Thymus (tissue), 14 donors: ENCODE measurements at places on chromosomes 5 and 9.

- DNase-seq: no peak
These were observed 30.9 kb upstream of the SLC46A2 start for GRCh38 chr9:112921549-112921948.

DNA sequence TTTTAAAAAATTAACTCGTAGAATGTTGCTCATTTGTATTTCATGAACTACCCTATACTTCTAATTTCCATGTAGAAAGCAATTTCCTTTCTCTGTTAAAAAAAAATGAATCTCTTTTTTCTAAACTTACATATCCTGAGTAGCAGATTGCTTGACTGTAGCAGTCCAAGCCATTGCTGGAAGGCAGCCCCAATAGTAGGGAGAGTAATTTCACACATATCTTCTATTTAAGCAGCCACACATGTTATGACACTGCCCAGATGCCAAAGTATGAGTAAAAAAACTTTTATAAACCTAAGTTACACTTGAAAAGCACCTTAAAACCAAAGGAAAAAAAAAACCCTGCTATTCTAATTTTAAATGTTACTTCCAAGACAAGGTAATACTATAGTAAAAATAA, 69.6 kb downstream of the FBXL17 start:
- no peak for DNase-seq

DNA sequence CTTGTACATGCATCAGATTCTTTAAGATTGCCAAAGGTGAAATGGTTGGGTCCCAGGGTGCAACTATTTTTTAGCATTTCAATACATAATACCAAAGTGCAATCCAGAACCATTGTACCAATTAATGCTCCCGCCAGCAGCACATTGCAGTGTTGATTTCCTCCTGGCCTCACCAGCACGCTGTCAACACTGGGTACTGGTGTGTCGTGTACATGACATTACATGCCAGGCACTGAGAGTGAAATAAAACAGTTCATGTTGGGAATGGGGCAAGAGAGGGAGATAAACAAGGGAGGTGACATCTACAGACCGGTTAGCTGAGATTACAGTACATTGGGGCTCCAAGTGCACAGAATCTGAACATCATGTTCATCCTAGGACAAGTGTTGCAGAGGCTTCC, 37.8 kb downstream of the HMGCS1 start:
- no peak for DNase-seq

DNA sequence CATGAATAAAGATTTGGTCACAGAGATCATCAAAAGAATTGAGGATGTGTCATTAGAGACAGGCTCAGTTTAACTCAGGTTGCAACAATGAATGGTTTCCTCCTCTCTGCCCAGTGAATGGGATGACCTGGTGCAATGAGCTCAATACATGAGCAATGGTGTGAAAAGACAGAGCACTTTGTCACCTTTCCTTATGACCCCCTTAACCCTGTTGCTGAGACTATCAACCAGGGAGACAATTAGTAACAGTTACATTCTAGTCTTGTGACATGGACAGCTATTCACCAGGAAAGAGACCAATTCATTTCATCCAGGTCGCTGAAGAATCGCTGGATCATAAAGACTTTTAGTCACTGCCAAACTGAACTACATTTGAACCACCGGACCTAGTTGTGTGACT, 19.9 kb upstream of the CDH6 start:
- DNase-seq: no peak

DNA sequence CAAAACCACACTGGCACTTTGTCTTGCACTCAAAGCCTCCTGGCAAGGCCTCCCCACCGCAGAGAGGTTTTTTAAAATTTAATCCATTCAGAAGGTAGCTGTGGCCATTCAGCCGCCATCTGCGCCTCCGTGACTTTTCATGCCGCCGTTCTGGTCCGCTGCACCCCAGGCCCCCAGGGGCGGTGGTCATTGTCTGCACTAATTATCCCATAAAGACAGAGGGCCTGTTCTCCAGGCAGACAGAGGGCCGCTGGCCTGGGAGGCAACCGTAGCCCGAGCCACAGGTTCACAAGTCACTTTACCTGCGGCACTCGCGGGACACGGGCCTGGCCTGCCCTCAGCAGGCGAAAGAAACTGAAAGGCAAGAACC, 49.4 kb downstream of the EXD3 start:
- no peak for DNase-seq

GRCh38 chr9:38127271-38127839, 58.3 kb upstream of the SHB start:
- no peak for DNase-seq

DNA sequence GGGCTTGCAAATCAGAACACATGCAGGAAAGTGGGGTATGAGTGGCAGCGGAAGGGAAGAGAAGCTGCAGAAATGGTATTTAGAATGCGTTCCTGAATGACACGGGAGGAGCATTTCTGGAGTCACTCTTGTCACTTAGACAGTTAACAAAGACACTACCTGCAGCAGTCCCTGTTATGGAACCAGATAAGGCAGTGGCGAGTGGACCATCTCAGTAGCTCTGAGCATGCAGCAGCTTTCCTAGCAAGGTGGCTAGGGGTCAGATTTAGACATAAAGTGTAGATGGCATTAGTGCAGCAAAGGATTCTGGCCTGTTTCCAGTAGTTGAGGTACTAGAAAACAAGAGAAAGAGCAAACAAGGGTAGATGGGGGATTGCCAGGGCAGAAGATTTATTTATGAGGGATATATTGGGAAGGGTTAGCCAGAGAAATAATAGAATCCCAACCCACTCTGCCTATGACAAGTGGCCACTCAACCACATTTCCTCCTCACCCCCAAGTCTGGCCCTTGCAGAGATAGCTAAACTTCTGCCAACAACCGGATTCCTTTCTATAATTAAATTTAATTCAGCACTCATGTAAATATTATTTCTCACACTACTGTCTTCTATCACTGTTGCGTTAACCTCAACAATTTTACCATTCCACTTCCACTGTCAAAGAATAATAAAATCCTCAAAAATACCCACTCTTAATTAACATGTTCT, 201.6 kb downstream of the DCP2 start:
- no peak for DNase-seq

DNA sequence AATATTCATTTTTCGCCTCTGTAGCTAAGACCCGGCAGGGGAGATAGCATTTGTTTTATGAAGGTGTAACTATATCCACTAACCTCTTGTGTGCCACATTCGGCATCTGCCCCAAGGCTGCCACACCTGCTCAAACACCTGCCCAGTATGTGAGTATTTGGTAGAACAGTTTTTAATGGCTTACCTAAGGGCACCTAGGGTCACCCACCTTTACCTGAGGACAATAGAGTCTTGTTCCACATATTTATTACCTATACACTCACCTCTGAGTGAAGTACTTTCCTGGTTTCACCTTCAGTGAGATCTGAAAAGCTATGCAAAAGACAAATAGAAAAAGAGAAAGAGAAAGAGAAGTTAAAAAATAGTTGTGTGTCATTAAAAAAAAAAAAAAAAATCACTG, 68.0 kb upstream of the PIP5K1B start:
- DNase-seq: no peak

DNA sequence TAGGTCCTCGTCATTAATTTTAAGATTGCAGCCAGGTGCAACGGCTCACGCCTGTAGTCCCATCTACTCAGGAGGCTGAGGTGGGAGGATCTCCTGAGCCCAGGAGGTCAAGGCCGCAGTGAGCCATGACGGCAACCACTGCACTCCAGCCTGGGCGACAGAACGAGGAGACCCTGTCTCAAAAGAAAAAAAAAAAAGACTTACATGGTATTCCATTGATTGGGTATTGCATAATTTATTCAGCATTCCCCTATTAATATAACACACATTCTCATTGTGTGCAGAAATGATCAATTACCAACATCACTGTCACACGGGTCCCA, 62.9 kb downstream of the DUSP1 start:
- DNase-seq: no peak

DNA sequence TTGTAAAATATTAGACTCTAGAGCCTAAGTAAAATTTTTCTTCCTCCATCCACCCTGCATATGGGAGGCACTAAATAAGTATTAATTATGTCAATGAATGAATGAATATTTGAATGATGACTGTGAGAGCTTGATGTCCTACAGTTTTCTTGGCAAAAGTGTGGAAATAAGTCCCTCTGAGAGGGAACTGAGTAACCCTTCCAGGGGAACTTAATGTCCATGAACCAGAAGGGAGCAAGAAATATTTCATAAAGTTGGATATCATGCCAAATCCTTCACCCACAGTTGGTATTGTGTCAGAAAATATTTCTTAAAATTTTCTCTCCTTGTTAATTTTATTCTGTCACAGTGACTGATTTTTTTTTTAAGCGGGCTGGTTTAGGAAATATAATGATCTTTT, 36.6 kb downstream of the NNT start:
- DNase-seq: no peak

- DNase-seq: no peak
These were observed 2.1 kb upstream of the SMAD5 start for GRCh38 chr5:136130581-136130980.

- no peak for DNase-seq
These were observed at the start of gene RUSC2 for GRCh38 chr9:35489313-35490154. TSS of gene RUSC2 (plus strand) at chr9:35490111. CDS start at chr9:35546522, 56,411 bp downstream.

- no peak for DNase-seq
These were observed 8.3 kb downstream of the DIMT1 start for GRCh38 chr5:62395210-62395950.

GRCh38 chr9:130331573-130331972, 66.0 kb downstream of the HMCN2 start:
- DNase-seq: no peak

- DNase-seq: peak; percentile 75
These were observed 12.2 kb upstream of the OR13J1 start for GRCh38 chr9:35882263-35882848.

DNA sequence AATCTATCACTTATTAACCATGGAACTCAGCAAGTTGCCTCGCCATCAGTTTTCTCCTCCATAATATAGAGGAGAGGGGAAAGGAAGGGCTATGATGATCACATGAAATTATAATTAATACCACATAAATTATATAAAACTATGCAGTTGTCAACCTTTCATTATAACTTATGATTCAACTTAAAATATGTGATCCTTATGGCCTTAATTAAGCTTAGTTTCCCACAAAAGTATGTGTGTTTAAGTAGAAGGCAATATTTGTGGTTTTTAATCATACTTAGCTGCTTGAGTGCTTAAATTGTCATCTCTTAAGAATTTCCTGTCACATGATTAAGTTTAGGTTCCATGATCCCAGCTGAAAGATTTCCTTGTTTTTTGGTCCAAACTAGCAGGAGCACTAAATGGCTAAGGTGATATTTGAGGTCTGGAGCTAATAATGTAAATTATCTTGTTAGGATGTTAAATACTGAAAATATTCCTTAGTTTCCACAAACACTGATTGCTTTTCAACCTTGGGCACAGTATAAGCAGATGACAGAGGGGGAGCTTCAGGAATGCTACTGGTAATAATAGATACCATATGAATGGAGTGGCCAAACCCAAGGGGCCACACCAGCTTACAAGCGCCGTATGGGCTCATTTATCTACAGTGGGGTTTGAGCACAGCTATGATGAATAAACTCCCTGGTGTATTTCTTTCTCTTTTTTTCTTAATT, 26.4 kb upstream of the F2R start:
- no peak for DNase-seq

- no peak for DNase-seq
These were observed 443.8 kb downstream of the BNC2 start for GRCh38 chr9:16426716-16427115.

GRCh38 chr9:114482593-114482992, 22.7 kb downstream of the WHRN start:
- DNase-seq: no peak

GRCh38 chr9:13330396-13331004, 51.0 kb upstream of the MPDZ start:
- no peak for DNase-seq

- DNase-seq: no peak
These were observed 180.9 kb downstream of the CD180 start for GRCh38 chr5:67015541-67016191.

DNA sequence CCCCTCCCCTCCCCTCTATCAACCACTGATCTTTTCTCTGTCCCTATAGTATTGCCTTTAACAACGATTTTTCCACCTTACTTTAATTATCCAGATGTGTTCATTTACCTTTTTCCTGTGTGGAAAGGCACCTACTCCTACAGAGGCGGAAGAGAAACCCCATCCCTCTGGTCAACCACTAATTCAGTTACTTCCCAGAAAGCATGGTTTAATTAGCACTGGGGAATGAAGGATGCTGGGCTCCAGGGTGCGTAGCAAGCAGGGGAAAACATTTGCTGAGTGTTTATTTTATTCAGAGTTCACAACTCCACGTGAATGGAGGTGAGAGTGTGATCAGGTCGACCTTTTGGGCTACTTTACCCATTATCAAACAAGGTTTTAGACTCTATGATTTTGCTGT, 16.7 kb upstream of the EGFLAM start:
- DNase-seq: no peak

DNA sequence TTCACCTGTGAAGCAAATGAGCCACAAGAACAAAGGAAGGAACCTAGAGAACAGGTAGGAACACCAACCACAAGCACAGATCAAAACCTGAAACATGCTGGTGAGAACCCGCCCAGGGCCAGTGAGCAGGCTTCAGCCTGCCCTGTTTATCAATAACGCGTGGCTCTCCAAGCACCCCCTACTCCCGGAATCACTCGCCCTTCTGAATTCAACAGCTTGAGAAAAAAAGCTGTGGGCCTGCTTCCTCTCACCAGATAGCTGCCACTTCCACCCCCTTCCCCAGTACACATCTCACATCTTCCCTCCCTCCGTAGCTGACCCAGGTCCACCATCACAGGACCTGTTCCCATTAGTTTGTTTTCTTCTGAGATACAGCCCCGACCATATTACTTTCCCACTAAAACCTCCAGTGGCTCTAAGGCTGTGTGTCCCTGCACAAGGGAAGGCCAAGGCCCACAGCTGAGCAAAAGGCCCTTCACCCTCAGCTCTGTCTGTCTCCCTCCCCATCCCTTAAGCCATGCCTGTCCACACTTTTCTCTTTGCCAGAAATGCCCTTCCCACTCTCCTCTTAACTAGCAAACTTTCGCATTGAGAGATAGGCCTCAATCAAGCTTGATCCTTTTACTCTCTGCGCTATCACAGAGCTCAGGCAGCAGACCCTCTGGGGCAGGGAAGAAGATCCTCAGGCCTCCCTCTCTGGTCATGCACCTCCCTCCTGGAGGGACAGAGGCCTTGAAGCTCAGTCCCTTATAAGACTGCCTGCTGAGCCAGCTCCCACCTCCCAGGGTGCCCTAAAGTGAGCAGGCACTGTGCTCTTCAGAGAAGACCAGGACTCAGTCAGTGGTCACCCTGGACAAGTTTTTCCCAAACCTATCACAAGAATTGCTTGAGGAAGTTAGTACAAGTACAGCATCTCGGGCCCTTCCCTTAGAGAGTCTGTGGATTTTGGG, 30.1 kb downstream of the B4GALT1 start:
- DNase-seq: no peak

- no peak for DNase-seq
These were observed 7.0 kb downstream of the STOM start for GRCh38 chr9:121362813-121363621.
